ENCODE measurements at places on chromosomes 2 and 18.

GRCh38 chr2:55518841-55519165, 715 bp upstream of the CFAP36 start:
- no peak for DNase-seq

GRCh38 chr2:157327200-157327599, 1.6 kb upstream of the ERMN start:
- no peak for DNase-seq

GRCh38 chr18:57753063-57753462, 50.1 kb downstream of the ATP8B1 start:
- no peak for DNase-seq

- DNase-seq = no peak
Observed at GRCh38 chr2:23618265-23618664, 233.3 kb downstream of the KLHL29 start.

GRCh38 chr2:201642086-201642578, 1.2 kb downstream of the TMEM237 start:
- no peak for DNase-seq

- DNase-seq = no peak
Observed at GRCh38 chr2:16238001-16238761, 297.8 kb downstream of the MYCN start.

- no peak for DNase-seq
Observed at GRCh38 chr18:62394006-62394763, 69.1 kb downstream of the TNFRSF11A start.

GRCh38 chr2:76825140-76825970, 696.8 kb downstream of the LRRTM4 start:
- DNase-seq = no peak

DNA sequence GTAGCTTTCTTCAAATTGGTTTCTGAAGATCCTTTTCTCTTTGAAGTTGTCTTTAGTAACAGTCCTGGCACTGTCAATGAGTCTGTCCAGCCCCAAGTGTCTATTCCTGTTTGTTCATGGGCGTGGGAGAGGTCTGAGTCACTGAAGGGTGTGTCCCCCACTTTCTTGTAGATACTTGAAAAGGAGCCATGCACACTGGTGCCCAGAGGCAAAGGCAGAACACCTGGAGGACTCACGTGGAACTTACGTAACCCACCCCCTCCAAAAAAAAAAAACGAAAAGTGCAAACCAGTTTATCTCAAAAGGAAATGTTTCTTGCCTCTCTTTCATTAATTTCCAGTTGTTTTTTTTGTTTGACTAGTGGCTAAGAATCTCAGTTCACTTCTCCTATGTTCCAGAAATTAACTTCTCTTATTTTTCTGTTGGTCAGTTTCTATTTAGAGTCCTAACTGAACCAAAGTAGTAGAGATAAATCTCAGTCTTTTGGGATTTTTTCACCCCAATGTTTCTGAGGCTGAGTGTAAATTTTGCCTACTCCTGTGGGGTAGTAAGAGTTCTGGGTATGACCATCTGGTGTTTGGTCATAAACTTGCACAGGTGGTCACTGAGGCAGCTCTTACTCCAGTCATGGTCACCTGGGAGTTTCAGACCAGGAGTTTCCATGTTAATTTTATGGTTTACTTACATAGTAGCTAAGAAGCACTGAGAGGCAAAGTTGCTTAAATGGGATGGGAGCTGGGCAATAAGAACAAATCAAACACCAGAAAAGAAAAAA, 54.9 kb downstream of the DSC3 start:
- DNase-seq = no peak

- DNase-seq = no peak
Observed at GRCh38 chr18:64119916-64120315, 29.0 kb downstream of the LINC00305 start.

- no peak for DNase-seq
Observed at GRCh38 chr2:55840460-55840859, 83.1 kb downstream of the EFEMP1 start.

DNA sequence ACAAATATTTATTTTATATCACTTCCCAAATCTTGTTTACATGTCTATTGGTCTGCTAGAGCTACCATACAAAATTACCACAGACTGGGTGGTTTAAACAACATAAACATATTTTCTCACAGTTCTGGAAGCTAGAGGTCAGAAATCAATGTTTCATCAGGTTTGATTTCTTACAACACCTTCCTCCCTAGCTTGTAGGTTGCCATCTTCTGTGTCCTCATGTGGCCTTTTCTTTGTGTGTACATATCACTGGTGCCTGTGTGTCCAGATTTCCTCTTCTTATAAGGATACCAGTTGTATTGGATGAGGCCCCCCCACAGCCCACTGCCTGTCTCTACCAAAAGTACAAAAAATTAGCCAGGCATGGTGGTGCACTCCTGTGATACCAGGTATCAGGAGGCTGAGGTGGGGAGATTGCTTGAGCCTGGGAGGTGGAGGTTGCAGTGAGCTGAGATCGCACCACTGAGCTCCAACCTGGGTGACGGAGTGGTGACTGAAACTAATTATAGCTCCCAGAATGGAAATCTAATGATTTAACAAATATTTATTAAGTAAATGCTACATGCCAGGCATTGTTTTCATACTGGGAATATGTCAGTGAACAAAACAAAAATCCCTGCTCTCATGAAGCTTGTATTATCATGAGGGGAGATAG, 13.6 kb downstream of the EML4 start:
- no peak for DNase-seq

- DNase-seq = no peak
Observed at GRCh38 chr18:36160959-36161371, 26.3 kb upstream of the MOCOS start.

DNA sequence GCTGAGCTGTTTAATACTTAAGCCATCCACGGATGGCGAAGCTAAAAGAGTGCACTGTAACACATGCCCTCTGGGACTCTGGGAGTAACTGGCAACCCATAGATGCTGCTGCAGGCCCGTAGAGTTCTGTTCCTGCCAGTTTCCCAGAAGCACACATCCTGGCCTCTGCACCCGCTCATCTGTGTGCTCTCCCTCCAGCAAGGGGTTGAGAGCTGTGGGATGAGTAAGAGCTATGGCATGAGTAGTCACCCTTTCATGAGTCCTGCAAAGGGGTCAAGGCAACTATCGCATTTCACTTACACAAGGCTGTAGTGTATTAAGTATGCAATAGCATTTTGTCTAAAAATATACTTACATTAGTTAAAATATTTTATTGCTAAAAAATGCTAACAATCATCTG, 1341.8 kb upstream of the NXPH2 start:
- DNase-seq = no peak

GRCh38 chr18:80145196-80145804, 36.2 kb downstream of the ADNP2 start:
- DNase-seq = no peak

GRCh38 chr2:152165306-152165705, 10.3 kb downstream of the STAM2 start:
- DNase-seq = no peak

DNA sequence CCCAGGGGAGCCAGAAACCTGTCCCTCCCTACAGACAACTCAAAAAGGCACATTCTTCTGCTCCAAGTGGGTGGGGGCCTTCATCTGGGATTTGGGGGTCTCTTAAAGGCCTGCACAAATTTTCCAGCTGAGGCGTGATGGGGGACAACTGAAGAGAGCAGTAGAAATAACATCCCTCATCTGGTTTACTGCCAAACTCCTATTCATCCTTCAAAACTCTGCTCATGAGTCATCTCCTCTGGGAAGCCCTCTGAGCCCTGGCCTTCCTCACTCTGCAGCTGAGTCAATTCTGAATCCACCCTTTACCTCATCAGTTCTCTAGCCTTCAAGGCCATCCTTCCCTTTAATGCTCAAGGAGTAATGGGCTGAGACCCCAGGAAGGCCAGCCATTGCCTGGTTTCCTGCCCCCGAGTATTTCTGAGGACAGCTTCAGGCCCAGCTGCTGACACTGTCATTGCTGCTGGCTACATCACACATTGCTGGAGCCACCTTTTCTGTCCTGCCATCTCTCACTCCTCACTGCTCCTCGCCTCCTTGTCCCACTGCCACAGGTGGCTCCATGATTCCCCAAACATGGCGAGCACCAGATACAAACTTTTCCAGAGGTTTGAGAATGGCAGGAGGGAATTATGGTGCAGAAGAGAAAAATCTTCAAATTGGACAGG, 32.2 kb upstream of the GLI2 start:
- DNase-seq = no peak

DNA sequence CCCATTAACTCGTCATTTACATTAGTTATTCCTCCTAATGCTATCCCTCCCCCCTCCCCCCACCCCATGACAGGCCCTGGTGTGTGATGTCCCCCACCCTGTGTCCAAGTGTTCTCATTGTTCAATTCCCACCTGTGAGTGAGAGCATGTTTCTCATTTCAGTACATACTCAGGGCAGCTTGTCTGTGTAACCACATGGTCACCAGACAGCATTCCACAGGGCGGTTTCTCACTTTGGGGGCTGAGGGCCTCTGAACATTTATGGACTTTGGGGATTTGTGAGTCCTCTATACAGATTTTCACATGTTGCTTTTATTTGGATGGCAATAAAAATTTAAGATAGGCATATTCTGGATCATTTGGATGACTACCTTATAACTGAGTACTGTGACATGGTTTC, 84.0 kb downstream of the LYPD6B start:
- DNase-seq = no peak

- DNase-seq = no peak
Observed at GRCh38 chr18:28208268-28208667, 31.3 kb upstream of the CDH2 start.

DNA sequence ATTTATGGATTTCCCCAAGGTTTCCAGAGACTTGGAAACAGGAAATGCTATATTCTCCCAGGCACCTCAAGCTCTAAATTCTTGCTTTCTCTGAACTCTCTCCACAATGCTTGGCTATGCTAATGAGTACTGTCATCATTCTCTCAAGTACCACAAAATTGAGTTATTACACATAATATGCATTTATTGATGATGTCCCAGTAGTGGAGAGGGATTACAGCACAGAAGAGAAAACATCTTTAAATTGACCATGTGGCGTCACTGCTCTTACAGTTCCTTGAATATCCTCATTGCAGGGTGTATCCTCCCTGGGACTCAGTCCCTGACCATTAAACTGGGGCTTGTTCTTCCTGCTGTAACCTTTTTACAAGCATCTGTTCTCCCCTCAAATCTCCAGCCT, 681.1 kb upstream of the FANCL start:
- no peak for DNase-seq
